ENCODE measurements at places on chromosomes 3 and 15.
A peak's percentile ranks its signal among the peaks of the same experiment; 100 is the strongest.

DNA sequence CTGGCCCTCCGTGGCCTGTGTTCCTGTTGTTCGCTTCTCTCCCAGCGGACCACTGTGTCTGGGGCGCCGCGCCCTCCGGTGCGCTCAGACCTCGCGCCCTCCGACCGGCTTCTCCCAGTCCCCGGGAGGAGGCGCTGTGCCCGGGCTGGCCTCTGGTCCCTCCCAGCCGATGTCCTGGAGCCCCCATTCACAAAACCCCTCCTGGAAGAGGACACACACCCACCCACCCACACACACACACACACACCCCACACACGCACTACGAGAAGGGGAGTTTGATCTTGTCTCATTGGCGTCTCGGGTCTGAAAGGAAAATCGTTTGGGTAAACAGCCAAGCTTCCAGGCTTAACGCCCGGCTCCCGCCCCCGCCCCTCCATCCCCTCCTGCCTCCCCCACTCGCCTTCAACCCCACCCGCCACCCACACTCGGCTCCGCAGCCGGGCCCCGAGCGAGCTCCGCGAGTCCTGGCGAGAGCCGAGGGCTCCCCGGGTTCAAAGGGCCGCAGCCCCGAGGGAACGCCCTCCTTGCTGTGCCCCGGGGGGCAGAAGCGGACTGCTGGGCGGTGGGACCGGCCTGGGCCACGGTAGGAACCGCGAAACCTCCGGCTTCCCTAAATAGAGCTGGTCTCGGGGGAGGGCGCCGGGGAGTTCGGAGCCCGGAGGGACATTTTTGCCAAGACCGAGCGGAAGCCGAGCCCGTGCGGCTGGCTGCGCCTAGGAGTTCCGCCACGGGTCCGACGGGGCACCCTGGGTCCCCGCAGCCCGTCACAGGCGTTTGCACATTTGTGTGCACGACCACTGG lies 23.6 kb downstream of the NR2F2 start:
- peak; percentile 51 for DNase-seq

GRCh38 chr3:27360113-27361078 lies 8.8 kb downstream of the NEK10 start:
- peak; percentile 17 for DNase-seq

DNA sequence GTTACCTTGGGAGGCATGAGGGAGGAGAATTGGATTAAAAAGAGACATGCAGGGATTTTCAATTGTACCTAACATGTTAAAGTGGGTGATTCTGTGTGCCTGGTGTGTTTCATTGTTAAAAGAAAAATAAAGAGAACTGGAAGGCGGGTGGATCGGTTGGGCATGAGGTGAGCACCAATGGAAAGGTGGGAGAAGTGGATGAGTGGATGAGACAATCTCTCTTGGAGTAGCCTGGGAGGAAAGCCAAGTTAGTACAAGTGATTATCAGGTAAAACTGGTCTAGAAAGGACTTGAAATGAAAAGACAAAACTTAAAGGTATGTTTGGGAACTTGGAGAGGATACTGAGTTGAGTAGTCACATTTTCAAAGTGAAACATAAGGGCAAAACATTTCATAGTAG lies 12.1 kb downstream of the VEPH1 start:
- no peak for DNase-seq

GRCh38 chr3:172184106-172184822 lies 144.9 kb downstream of the FNDC3B start:
- no peak for DNase-seq

- no peak for DNase-seq
These were observed 27.9 kb upstream of the SLC6A6 start for GRCh38 chr3:14374444-14374883.

GRCh38 chr3:194856296-194856695 lies 170.6 kb downstream of the FAM43A start:
- DNase-seq: no peak

DNA sequence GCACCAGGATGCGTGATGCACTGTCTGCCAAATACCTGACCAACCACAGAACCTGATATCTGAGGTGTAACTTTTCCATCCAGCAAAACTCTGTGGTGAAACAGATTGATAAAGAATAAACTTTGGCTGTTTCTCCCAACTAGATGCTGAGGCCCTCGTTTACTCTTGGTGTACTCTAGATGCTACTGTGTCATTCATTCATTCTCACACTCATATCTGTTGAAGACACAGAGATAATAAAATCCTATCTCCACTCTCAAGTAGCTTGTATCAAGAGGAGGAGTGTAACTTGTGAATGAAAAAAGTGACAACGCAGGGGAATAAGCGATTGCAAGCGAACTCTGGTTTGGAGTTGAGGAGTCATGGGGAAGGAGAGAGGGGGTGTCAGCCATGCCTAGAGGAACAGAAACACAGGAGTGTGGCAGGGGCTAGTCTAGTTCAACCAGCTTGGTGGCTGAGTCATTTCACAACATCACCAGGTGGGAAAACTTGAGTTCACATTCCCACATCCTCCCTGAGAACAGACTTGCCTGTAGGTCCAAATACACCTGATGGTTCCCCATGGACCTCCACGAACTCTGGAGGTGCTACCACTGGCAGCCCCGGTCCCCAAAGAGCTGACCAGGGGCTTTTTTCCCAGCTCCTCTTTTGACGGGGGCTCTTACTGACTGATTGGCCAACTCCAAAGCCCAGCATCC lies 73.3 kb upstream of the SNRK start:
- no peak for DNase-seq

DNA sequence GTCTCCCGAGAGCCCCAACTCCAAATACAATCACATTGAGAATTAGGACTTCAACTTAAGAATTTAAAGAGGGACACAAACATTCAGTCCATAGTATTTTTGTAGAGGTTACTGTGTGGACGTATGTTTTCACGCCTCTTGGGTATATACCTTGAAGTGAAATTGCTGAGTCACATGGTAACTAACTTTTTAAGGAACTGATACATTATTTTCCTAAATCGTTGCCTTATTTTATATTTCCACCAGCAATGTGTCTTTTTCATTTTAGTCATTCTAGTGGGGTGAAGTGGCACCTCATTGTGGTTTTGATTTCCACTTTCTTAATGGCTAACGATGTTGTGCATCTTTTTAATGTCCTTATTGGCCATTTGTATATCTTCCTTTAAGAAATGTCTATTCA lies 11.8 kb downstream of the PARP15 start:
- DNase-seq: no peak

DNA sequence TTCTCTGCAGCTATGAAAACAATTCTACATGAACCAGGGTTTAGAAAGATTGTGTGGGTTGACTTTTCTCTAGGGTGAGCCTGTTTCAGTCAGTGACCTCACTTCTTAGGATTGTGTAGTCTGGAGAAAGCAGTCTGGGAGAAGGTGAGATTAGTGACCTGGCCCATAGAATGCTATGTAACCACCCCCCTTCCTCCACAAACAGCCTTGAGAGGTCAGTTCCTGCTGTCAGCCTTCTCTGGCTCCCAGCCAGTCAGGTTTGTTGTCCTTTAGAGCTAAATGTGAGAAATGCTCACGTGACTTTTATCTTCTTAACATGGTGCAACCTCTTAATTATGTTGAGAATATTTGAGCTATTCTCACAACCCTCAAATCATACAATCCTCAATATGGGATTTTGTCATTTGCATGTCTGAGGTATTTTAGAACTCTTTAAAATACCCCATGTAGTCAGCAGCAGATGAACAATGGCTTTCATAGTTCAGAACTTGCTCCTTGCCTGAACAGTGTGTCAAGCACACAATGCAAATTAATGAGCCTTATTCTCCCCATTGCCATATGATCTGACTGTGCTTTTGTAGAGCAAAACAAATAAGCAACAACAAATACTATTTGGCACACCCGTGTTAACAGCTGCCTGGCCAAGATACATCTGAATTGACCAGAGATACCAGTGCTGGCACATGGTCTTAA lies 311.6 kb downstream of the CNTN6 start:
- DNase-seq: no peak

DNA sequence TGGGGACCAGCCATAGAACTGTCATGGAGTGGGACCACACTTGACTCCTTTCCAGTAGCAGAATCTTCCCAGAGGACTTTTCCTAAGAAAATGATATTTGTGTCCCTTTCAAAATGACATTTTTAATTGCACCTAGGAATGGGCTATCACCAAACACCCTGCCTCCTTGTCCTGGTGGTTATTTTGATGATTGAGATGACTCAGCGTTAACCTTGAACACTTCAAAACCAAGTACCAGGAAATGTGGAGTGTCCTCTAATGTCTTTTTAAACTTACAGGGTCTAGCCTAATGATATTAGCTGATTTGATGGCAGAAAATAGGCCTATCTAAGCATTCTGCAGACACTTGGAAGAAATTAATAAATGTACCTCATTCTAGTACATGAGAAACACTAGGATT lies 90.7 kb downstream of the HHLA2 start:
- DNase-seq: no peak

- no peak for DNase-seq
These were observed 19.6 kb downstream of the CD86 start for GRCh38 chr3:122074621-122075265.

- no peak for DNase-seq
These were observed 1.7 kb downstream of the BFSP2 start for GRCh38 chr3:133401374-133402135.

- DNase-seq: peak; percentile 51
These were observed 402.2 kb upstream of the CFAP20DC start for GRCh38 chr3:59451800-59452746.

DNA sequence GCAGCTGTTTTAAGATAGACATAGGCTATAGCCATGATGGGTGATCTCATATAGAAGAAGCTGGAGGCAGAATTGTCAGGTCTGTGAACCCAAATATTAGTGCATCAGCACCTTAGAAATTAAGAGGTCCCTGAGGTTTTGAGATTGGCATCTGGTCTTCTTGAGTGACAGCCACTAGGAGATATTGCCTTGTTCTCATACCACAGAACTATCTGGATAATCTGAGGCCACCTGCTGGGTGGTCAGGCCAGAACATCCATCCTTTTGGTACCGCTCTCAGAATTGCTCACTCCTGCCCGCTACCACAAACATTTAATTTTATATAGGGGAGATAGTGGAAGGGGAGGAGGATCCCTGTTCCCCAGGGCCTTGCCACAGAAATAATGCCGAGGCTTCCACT lies 210.6 kb upstream of the ZPLD1 start:
- peak; percentile 17 for DNase-seq
